ENCODE measurements at places on chromosomes 3 and 15. TPM values are rescaled to one million over a fixed set of nuclear protein-coding genes. Genes with fewer than 3 reads are reported as not detected.

GRCh38 chr3:100080573-100080972, 33.7 kb downstream of the FILIP1L start:
- no peak for DNase-seq

GRCh38 chr3:59566481-59566975, 516.7 kb upstream of the CFAP20DC start:
- DNase-seq: no peak

- no peak for DNase-seq
Observed at GRCh38 chr3:100106531-100107141, 7.7 kb downstream of the FILIP1L start.

GRCh38 chr3:195613468-195614069, 29.8 kb upstream of the APOD start:
- DNase-seq: no peak

- DNase-seq: no peak
Observed at GRCh38 chr15:59995568-59996297, 8.4 kb upstream of the FOXB1 start.

MCF2L2 gene
- 7.5 TPM for total RNA-seq

RBPMS2 gene
- 0.09 TPM for total RNA-seq

- no peak for DNase-seq
Observed at GRCh38 chr3:38575279-38575843, 74.1 kb downstream of the SCN5A start.

CHRFAM7A gene
- 2.1 TPM for total RNA-seq

DNA sequence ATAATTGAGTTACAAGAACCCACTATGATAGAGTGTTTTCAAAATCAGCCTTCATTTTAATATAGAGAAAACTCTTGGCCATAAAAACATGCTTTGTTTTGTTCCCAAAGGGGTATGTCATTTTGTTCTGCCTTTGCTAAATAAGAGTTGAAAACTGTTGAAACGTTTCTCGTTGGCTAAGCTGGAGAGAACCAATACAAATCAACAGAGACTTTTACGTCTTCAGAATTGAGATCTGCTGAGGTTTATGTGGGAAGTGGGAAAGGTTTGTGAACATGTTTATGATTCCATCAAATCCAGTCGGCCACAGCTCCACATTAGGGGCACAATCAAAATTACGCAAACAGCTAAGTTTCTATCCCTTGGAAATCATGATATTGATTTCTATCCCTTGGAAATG, 102.0 kb downstream of the IGF2BP2 start:
- DNase-seq: no peak

DNA sequence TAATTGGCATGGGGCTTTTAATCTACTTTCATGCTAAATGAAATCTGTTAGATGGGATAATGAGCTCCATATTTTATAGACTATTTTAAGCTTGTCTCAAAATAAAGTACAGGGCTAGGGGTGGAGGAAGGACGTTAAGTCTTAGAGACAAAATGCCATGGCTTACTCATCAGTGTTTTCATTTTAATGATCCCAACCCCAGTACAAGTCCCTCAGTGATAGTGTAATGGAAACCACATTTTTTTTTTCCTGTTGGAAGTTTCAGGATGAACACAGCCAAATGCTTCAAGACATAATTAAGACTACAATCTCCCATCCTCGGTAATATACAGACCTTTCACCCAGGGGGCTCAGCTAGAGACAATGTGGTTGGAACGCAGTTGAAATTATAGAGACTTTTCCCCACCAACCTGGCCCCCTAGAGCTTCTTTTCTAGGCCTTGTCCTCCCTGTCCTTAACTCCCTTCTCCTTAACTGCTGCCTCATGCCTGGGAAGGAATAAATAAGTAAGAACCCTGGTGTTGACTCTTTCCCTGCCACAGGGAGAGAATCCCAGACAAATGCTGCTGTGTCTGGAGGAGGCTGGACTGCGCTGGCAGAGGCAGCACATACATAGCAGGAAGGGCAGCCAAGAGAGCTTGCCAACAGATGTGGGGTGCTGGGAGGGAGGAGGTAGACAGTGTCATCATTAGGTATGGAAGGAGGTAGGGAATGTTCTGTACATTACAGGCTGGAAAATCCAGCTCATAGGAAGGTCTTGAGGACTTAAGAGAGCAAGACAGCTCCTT, 115.4 kb upstream of the ROPN1 start:
- no peak for DNase-seq

DNA sequence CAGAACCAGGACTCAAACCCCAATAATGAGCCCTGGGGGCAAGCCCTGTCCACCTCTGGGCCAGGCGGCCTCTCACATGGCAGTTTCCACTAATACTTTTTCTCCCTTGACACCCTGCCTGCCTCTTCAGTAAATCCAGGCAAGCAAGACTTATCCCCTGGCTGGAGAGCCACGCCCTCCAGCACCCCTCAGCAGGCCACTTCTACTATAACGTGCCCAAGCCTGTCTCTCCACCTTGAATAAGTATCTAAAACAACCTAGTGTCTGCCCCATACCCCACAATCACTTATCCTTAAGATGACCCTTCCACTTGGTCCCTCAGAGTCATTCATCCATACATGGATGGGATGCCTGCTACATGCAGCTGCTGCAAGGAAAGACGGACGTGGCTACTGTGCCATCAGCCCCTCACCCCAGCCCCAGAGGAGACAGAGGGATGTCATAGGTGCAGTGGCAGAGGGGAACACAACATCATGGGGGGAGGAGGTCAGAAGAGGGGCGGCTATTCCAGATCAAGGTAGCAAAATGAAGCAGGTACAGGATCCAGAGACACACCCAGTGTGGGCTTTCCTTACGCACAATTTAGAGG, 63.4 kb downstream of the LRIG1 start:
- DNase-seq: no peak

DNA sequence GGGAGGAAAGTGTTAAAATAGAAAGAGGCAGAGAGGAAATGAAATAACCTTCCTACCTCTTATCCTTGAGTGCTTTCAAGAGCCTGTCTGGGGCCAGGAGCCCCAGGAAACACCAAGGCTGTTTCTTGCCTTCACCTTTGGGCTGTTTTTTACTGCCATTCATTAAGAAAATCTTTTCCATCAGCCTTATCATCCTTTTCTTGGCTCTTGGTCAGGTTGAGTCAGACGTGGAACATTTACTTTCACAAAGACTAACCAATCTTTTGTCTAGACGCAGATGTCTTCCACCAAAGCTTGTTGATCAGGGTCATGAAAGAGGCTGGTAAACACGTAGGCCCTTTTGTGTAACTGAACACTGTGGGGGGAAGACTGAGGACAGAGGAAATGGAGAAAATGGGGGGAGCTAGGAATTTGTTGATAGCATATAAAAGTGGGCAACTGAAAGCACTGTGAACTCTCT, 151.0 kb upstream of the THBS1 start:
- no peak for DNase-seq

GP9 gene
- not detected for total RNA-seq

DNA sequence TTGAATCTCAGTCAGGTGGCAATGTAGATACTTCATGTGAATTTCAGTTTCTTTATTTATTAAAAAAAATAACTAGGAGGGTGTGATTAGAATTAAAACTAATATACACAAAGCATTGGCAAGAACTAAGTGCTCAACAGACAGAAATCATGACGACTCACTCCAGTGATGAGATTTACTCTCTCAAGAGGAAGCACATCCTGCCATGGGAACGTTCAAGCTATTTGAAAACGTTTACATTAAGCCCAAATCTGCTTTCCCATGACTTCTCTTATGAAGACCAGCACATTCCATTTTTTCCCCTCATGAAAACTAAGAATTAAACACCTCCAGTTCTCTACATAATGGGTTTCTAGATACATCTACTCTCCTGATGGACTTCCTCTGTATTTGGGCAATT, 8.5 kb downstream of the WDR53 start:
- no peak for DNase-seq

DNA sequence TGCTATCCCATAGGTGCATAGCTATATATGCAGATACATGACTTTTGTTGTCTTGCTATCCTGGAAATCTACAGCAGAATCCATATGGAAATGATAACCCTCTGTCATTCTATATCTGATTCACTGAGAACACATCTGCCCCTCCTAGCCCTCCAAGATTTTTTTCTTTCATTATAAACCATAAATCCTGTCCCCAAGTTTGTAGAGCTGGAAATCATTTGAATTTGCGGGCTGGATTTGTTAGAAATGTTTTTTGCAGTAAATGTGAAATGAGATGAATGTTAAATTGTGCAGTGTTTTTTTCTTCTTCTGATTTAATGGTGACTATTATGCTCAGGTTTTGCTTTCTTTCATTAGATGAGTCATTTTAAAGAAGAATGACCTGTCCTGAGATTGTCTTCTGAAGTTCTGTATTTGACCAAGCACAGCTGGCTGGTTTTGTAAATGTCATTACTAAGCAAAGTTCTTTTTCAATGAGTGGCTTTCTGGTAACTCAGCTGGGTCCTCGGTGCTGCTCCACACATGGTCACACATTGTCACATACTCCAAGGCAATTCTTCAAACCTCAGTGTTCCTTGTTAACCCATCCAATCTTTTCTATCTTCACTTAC, 25.3 kb upstream of the ABHD17C start:
- no peak for DNase-seq

GRCh38 chr3:188417766-188418165, 263.8 kb downstream of the LPP start:
- DNase-seq: no peak

- DNase-seq: no peak
Observed at GRCh38 chr3:126312341-126312740, 44.9 kb downstream of the KLF15 start.

GRCh38 chr15:91268510-91268909, 168.5 kb downstream of the SV2B start:
- DNase-seq: no peak

DNA sequence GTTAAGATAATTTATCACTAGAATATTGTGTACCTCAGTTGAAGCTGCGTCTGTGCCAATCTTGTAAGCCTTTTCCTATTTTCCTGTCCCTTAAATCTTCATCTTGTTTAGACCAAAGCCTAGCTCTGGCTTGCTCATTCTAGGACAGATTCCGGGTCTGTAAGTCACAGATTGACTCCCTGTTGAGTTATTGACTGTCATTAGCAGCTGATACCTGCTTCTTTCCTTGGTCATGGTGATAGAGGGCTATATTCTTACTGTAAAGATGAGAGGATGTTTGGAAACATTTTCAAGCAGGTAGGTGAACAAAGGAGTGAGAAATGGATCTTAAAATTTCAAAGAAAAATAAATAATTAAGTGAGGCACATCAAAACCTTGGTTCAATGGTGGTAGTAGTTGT, 200.2 kb downstream of the KCNH8 start:
- DNase-seq: no peak

DNA sequence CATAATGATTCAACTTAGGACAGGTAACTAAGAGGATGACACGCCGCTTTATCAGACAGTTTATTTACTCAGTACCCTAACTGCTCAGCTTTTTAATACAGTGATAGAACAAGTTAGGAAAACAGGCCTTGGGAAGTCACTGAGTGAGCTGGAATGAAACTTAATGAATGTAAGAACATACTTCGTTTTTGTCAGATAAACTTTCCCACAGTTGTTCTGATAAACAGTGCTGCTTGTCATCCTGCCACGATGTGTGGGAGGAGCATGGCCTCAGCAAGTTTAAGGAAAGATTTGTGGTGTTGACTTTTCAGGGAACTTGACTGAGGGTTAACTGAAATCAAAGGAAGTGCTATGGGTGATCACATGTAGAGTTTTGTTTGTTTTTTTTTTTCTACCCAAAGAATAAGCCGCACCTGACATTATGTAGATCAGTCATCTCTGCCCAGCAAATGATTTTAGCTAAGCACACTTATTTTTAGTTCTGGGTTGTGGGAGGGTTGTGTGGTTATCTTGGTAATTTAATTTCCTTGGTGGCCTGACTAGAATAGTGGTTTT, 5.6 kb upstream of the P2RY14 start:
- no peak for DNase-seq

- DNase-seq: no peak
Observed at GRCh38 chr15:40336744-40337122, 4.0 kb downstream of the CCDC9B start.

GOLGA8N gene
- total RNA-seq: 6.9 TPM

DNA sequence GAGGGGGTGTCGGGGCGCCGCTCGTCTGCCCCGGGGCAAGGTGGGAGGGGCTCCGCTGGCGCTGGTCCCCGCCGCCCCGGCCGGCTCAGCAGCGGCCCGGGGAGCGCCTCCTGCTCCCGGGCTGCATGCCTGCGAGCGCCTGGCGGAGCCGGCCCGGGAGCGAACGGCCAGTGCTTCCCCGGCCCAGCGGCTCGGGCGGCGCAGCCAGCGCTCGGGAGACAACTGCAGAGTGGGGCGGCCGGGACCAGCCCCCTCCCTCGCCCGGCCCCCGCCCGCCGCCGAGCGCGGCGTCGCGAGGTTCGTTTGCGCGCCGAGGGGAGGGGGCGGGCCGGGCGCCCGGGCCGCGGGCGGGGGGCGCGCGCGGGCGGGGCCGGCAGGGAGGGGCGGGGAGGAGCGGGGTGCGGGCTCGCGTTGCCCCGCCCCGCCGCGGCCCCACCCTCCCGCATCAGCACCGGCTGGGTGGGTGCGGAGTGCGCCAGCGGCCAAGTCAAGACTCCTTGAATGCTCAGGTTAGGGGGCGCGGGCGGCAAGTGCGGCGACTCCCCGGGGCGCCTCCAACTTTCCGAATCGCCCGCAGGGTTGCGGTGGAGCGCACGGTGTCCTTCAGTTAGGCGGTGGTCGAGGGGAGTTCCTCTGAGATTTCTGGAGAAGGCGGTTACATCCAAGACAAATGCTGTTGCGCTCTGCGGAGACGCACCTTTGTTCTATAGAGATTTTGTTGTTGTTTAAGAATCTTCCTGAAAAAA, at the start of gene RGMA:
Gene RGMA (minus strand): TSS at position 231 of the 746 bp plus-strand sequence. CDS start 279 bp downstream, outside the sequence.
- no peak for DNase-seq

DNA sequence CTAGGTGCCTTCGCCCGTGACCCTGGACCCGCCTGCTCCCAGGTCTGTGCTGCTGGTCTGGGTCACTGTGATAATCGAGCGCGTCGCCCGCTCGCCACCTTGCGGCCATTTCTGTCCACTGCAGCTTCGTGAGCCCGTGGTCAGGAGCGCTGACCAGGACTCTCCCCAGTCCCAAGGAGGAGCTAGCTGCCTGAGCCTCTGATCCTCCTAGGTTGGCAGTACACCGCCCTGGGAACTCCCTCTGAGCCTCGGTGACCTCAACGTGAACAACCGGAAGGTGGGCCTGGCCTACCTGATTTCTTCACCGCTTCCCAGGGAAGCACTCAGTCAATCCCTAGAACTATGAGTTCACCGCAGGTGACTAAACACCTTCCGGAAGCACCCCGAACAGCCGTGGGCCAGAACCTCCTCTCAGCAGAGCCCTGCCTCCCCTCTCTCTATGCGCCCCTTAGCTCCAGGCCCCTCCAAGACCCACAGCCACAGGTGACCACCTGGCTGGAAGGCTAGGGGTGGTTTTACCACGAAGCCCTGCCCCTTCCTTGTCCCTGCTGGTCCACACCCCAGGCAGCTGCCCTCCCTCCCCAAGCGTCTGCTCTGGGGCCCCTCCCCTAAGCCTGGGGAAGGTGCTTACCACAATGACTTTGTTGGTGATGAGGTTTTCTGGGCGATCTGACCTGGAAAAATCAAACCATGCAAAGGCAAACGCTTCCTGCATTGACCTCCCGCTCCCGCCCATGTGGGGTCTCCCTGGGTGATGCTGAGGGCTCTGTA, 9.7 kb downstream of the PLA2G4D start:
- peak; percentile 24 for DNase-seq

GRCh38 chr3:99543796-99544195, 94.6 kb upstream of the COL8A1 start:
- DNase-seq: no peak

TRH gene
- not detected for total RNA-seq
